Activated CD4-positive, alpha-beta T cell treated with anti-CD3 and anti-CD28 coated beads, Interleukin-2, Interleukin-4, amounts not matched to agents 100 ng/mL and 50 ng/mL, durations not matched to agents 16 hours and 8 hours (primary cell): ENCODE measurements at places on chromosomes 12 and 14.
A peak's percentile ranks its signal among the peaks of the same experiment; 100 is the strongest.

DNA sequence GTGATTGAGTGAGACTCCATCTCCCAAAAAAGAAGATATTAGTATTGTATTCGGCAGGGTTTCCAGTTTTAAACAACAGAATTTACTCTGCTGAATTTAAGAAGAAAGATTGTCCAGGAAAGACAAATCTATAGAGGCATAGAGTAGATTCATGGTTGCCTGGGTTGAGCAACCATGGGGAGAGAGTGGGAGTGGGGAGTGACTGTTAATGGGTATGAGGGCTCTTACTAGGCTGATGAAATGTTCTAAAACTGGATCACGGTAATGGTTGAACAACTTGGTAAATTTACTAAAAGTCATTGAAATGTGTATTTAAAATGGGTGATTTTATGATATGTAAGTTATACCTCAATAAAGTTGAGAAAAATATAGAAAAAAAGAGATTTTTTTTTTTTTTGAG, 13.9 kb upstream of the C12orf76 start:
- no peak for DNase-seq

GRCh38 chr12:88585077-88585476, 4.8 kb upstream of the KITLG start:
- no peak for DNase-seq

- DNase-seq: no peak
Measured at GRCh38 chr12:6373022-6373787, 2.2 kb downstream of the SCNN1A start.

GRCh38 chr14:20714593-20715250, 26.2 kb downstream of the ANG start:
- DNase-seq: no peak

- peak; percentile 75 for DNase-seq
Measured at GRCh38 chr14:92651106-92651757, 97.2 kb downstream of the LGMN start.

GRCh38 chr12:89306827-89307473, 45.4 kb downstream of the DUSP6 start:
- DNase-seq: no peak

DNA sequence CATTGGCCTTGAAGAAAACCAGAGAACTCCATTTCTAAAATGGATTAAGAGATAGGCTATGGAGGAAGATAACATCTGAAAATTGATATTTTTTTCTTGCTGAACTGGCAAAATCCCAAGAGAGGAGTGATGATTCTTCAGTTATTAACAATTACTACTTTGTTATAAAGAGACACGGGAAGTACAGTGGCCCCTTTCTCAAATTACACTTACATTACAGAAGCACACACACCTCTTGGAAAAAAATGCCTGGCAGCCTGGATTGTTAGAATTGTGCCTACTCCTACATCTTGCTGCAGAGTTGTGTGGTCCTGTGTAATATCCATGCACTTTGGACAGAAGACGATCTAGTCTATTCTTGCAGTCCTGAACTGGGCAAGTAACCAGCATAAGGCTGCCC, 71.7 kb downstream of the TGFB3 start:
- no peak for DNase-seq

DNA sequence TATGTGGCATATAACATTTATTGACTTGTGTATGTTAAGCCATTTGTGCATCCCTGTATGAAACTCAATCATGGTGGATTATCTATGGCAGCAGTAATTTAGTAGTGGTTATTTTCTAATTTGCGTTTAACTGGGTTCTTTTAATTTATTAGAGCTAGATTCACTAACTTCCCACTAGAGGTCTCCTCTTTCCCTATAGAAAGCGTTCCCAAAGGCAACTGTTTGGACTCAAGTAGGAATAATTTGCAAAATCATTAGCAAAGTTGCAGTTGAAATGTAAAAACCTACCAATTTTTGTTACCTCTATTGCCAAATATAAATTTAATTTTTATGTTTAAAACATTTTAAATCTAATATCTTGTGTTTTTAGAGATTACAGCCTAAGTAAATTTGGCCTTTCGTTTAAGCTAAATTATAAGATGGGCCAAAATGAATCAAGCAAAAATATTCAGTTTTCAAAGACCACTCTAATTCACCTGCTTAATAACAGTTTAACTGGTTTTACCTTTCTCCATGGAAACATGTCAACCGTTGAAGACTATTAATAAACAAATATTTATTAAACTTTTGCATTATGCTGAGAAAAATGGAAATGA, 6.0 kb downstream of the DMAC2L start:
- DNase-seq: peak; percentile 17

- peak; percentile 90 for DNase-seq
Measured at GRCh38 chr12:112978163-112979040, at the start of gene OAS2. TSS of gene OAS2 (plus strand) at chr12:112978519. CDS start at chr12:112978609, 90 bp downstream.
